Tongue (tissue), 3 donors: ENCODE measurements at places on chromosomes 5 and 9.

- DNase-seq: no peak
Observed at GRCh38 chr5:77960863-77961396, 184.8 kb upstream of the TBCA start.

DNA sequence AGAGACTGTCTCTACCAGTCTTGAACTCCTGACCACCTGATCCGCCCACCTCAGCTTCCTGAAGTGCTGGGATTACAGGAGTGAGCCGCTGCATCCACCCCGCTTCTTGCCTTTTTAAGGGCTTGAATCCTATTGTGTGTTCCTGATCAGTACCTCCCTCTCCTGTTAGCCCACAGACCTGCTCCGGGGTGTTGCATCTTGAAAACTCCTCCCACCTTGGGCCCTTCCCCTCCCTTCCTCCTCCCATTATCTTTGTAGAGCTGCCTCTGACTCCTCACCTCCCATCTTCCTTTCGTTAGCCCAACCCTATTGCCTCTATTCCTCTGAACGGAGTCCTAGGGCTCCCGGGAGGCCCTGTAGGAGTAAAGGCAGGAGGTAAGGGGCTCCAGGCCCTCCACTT, 48.5 kb upstream of the NEK6 start:
- no peak for DNase-seq

DNA sequence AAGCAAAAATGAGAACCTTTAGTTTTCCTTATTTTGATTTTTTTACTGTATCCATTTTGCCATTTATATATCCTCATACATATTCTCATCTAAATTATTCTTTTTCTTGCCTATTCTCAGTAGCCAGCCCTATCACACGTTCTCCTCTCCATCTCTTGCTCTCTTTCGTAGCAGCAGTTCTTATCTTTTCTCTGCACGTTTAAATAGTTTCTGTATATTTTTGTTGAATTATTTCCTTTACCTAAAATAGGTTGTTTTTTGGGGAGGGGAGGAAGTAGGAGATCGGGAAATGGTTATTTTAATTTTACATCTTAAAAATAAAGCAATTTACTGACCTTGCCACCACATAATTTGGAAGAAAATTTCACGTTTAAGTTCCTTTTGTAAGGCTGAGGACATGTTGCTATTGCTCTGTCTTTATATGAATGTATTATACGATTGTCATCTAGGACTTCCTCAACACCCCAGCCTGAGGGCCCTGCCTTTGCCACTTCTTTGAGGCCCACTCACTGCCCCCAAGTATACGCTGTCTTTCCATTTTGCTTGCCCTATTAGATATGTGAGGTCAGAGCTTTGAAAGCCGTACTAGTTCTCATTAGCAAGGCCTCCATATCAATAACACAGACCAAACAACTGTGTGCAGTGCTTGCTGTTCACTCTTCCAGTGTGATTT, 140.3 kb downstream of the GNAQ start:
- no peak for DNase-seq

DNA sequence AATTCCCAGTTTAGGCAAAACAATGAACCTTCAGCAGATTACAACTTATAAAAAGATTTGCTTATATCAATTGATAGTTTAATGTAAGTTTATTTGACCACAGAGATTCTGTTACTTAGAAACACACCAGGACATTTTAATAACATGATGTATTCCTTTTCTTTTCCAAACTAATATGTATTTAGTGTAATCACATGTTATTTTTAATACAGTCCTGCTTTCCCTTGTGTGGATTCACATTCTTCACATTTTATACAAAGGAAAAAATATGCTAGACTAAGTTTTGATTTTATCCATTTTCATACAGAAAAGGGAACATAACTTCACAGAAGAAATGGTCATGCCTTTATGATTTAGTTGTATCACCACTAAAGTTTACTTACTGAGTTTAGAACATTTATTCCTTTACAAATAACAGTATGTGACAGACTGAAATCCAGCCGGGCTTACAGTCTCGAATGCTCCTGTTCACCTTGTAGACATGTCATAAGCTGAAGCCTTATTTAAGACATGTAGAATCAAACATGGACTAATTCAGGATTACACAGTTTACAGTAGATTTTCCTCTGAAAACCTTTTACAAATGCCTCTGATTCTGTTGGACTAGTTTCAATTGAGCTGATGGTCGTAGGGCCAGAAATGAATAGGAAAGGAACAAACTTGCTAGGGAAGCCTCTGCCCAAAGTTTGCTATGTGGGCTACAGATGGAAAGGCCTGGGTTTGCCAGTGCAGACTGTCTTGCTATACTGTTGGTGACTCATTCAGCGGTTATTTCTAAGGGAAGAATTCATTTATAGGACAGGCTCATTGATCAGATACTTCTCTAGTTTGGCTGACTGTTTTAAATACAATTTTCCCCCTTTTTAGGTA, 6.6 kb upstream of the ASPN start:
- DNase-seq: peak; percentile 65

DNA sequence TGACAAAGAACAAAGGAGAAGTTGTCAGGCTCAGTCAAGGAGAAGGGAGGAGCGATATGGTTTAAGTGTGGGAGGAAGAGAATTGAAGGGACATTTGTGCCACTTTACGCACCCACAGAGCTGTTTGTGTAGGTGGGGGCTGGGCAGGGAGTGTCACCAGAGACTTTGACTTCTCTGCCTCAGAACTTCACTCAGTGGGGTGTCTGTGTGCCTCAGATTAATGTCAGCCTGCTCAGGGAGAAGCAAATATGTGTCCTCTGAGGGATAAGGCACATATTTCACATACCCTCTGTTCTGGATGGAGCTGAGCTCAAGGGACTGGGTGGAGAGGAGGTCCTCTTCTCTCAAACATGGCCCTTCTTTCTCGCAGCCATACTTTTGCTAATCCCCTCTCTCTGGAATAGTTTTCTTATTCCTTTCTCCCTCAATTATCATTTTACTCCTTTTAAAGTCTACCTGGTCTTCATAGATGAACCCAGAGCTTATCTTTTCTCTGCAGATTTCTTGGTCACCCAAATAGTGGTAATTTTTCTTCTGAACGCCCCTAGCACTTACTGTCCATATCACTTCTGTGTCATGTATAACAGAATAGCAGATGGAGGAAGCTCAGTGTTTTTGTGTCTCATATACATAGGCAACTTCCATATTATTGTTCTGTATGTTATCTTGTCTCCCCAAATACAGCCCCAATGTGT, 77.0 kb downstream of the IQGAP2 start:
- DNase-seq: no peak
